ENCODE measurements at places on chromosomes 5 and 9.

DNA sequence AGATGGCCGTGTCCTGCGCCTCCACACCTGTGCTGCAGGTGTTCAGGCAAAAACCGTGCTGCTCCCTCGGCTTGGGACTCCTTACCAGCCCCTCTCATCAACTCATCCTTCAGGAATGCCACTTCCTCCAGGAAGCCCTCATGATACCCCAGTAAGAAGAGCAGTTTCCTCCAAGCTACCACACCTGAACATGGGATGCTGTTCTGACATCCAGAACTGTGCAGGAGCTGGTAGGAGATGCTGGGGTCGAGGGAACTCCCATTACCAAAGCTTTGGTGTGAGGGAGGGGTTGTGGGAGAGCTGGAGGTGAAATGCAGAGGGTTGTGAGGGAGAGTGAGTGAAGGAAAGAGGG is 18.9 kb downstream of the CARD19 start:
- DNase-seq = no peak

DNA sequence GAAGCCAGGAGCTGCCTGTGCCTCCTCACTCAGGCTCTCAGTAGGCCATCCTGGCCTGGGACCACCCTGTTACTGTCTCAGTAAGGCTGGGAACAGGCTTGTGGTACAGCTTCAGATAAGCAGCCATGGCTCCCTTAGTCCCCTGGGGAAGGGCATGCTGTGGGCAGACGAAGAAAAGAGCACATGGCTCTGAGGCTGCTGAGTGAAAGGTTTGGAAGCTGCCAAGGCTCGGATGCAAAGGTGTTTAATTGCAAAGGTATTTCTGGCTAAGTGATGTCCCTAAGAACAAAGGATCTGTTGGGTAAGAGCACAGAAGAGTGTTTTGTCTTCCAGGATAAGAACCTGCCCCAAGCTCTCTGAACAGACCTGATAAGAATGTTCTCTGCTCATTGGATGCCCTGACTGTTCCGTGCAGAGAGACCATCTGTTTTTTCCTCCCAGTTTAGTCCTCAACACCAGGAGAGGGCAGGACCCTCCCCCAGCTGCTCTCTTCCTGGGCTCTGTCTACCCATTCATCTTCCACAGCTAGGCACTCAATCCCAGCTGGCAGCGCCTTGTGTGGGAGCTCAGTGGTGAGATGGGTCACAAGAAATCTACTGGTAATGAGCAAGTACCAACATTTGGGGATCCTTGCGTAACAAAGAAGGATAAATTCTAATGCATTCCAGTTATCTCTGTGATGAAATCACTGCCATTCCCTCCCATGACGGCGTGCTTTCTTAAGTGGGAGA is 17.7 kb downstream of the ANGPTL2 start:
- peak; percentile 61 for DNase-seq

DNA sequence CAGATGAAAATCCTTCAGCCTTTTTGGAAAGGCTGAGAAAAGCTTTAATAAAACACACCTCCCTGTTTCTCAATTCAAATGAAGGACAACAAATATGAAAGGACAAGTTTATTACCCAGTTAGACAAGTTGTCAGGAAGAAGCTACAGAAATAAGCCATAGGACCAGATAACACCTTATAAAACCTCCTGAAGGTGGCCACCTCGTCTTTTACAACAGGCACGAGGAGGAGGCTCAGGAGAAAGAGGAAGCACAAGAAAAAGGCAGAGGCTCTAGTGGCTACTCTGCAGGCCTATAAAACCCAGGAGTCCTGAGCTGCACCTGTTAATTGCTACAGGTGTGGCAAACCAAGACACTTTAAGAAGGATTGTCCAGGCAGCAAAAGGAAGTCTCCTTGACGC is 352.1 kb upstream of the CDH18 start:
- no peak for DNase-seq

DNA sequence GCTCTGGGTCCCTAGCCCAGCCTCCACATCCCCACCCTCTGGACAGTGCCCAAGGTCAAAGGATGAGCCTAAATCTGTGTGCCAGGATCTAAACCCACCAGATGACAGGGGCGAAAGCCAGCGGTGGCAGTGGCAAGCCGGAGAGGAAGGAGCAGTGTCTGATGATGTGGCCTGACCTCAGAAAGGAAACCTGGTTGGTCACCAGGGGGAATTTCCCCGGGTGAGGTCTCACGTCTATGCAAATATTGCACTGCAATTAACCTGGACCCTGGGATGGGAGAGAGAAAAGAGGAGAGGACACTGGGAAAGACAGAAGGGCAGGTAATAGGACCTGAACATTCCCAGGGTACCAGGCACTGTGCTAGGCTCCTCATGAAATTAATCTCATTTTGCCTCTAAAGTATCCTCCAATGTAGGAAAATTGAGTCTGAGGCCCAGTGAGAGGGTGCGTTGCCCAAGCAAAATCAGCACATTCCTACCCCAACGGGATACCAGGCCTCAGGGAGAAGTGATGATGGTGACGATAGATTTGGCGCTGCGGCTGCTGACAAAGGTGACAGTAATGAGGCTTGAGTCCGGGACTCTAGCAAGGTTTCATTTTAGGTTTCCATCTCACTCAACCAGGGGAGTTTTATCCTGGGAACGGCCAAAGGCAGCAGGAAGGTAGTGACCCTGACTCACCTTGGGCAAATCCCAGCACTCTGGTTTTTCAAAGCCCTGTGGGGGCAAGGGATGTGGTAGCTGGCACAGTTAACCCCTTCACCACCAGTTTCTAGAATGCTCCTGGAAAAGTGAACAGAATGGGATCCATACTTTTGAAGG is 13.4 kb upstream of the TNIP1 start:
- DNase-seq = no peak

All from brain (organoid and tissue), 16 donors.